ENCODE measurements at places on chromosomes 5 and 9. TPM values are rescaled to one million over a fixed set of nuclear protein-coding genes. Genes with fewer than 3 reads are reported as not detected.

The KCNV2 gene
- total RNA-seq = not detected

The NIPBL gene
- 15.7 TPM for total RNA-seq

The LCN2 gene
- not detected for total RNA-seq

The MLANA gene
- not detected for total RNA-seq

The CD14 gene
- total RNA-seq = 2.6 TPM

The HTR1A gene
- total RNA-seq = not detected

The KIF24 gene
- 2.5 TPM for total RNA-seq

The SERINC5 gene
- total RNA-seq = 6.9 TPM

The PDCD1LG2 gene
- total RNA-seq = 9.8 TPM

The KCNMB1 gene
- not detected for total RNA-seq

The MARCHF3 gene
- 4.0 TPM for total RNA-seq

The FABP6 gene
- total RNA-seq = 2.2 TPM

The LYSMD3 gene
- 13.2 TPM for total RNA-seq

The SPATA31A3 gene
- total RNA-seq = not detected

The CATSPER3 gene
- 0.40 TPM for total RNA-seq

The EFCAB9 gene
- not detected for total RNA-seq

The PJA2 gene
- total RNA-seq = 50.8 TPM

The TRIM36 gene
- 2.5 TPM for total RNA-seq

The STC2 gene
- 96.3 TPM for total RNA-seq

The SLC45A2 gene
- not detected for total RNA-seq

The LTC4S gene
- 0.87 TPM for total RNA-seq

The OBP2B gene
- not detected for total RNA-seq

The FNBP1 gene
- 33.1 TPM for total RNA-seq

The TMEM174 gene
- not detected for total RNA-seq

The ADAMTS12 gene
- total RNA-seq = 0.92 TPM

The COL5A1 gene
- 2.1 TPM for total RNA-seq

The HRCT1 gene
- 3.2 TPM for total RNA-seq

The PHF24 gene
- total RNA-seq = not detected

The CDH6 gene
- total RNA-seq = not detected

The SLC4A9 gene
- not detected for total RNA-seq

The JAKMIP2 gene
- total RNA-seq = 0.69 TPM

The GARIN3 gene
- total RNA-seq = not detected

The ANKRD34B gene
- not detected for total RNA-seq

The ACTBL2 gene
- total RNA-seq = not detected

The STPG3 gene
- not detected for total RNA-seq
